ENCODE measurements at places on chromosomes 13 and 19. TPM values are rescaled to one million over a fixed set of nuclear protein-coding genes. Genes with fewer than 3 reads are reported as not detected.

The TBC1D4 gene
- 36.4 TPM for total RNA-seq

The NMRK2 gene
- total RNA-seq = not detected

The PGLYRP2 gene
- not detected for total RNA-seq

The PGLYRP1 gene
- not detected for total RNA-seq

The MEIS3 gene
- total RNA-seq = 0.16 TPM

The VSTM2B gene
- total RNA-seq = not detected

The PEX11G gene
- 2.5 TPM for total RNA-seq

The DACH1 gene
- not detected for total RNA-seq

The COL5A3 gene
- 0.87 TPM for total RNA-seq

The ITGBL1 gene
- not detected for total RNA-seq

All from activated T-helper 2 cell treated with anti-CD3 and anti-CD28 coated beads, Interferon-gamma antibody, Interleukin-2, Interleukin-4, amounts not matched to agents 10 μg/mL and 5 μg/mL and 100 μg/mL, durations not matched to agents 14 hours and 24 hours and 36 hours (primary cell).